Neural progenitor cell (in vitro differentiated cells): ENCODE measurements at places on chromosomes 2 and 18. TPM values are rescaled to one million over a fixed set of nuclear protein-coding genes. Genes with fewer than 3 reads are reported as not detected.

DNA sequence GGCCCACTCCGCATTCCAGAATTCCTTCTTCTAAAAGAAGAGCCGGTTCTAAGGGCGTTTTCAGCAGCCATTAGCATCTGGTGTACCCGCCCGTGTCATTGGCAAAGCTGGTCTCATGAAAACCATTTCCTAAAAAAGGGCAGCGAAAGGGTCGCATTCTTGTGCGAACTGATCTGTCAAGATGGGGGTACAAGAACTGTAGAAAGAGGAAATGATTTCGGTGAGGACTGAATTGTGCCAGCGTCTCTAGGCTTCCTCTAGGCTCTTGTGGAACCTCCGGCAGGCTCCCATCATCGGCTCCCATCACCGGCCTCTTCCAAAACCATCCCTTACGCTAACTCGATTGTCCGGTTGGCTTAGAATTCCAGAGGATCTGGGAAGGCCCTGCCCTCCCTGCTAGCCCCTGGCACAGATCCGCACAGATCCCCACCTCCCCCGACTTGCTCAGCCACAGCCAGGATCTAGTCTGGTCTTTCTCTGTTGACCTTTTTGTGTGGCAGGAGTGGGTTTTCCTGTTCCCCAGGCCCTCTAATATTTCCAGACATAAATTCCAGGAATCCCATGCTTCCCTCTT is 1.3 kb downstream of the RAB31 start:
- DNase-seq: peak; percentile 65

DNA sequence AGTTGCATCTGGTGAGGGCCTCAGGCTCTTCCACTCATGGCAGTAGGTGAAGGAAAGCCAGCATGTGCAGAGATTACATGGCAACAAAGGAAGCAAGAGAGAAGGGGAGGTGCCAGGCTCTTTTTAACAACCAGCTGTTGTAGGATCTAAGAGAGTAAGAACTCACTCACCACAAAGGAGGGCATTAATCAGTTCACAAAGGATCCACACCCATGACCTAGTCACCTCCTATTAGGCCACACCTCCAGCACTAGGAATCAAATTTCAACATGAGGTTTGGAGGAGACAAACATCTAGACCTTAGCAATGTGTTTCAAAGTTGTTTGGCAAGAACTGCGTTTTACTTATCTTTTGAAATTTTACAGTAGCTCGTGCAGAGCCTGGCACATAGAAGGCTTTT is 20.5 kb upstream of the REG3A start:
- DNase-seq: peak; percentile 21

- DNase-seq: no peak
These were observed 43.0 kb upstream of the HNMT start for GRCh38 chr2:137921105-137921880.

SERPINB4 gene
- not detected in 2 replicates for total RNA-seq

DNA sequence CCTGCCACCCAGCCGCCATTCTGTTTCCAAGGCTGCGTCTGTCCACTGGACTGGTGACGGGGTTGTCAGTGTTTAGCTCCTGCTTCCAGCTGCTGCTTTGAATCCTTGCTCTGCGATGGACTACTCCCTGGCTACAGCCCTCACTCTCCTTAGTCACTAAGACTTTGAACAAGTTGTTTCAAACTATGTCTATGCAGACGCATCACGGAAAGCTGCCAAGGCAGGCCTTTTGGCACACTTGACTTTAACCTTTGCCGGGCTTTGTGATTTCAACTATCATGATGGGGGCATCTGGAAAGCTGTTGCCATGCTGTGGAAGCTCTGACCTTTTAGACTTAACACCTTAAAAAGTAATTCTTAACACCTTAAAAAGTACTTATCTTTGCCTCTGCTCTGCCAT is 54.4 kb downstream of the PDE11A start:
- DNase-seq: no peak
